ENCODE measurements at places on chromosomes 7 and 10.
A peak's percentile ranks its signal among the peaks of the same experiment; 100 is the strongest.

DNA sequence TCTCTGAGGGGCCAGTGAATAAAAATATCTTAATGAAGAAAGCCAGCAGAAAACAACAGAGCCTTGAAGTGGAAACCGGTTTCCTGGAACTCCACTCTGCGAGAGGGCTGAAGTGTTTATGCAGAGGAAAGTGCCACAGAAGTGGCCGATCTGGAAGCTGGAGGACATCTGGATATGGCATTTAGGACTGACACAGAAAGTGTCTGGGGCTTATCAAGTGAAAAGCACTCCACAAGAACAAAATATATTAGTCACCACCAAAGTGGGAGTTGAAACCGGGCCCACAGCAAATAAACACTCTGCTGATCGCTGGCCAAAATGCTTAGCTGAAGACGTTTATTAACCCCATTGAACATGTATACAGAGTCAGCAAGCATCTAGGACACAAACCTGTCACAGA lies 7.8 kb downstream of the NOD1 start:
- no peak for DNase-seq

- DNase-seq: no peak
Observed at GRCh38 chr7:130887182-130887956, 153.4 kb upstream of the KLF14 start.

DNA sequence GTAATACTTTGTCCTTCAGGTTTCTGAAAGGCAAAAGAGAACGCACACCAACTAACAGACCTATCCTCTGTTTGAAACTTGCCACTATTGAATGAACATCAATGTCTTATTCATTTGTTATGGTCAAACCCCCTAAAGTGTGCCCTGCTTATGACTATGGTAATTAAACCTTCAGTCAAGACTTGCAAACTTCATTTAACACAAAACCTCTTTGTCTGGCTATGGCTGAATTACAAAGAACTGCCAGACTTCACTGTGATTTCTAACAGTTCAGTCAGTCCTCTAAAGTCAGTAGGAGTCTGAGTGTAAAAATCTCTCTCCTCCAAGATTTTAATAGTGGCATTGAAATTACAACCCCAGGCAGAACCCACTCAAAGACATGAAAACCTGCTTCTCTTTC lies 702.5 kb upstream of the LRRN3 start:
- no peak for DNase-seq

DNA sequence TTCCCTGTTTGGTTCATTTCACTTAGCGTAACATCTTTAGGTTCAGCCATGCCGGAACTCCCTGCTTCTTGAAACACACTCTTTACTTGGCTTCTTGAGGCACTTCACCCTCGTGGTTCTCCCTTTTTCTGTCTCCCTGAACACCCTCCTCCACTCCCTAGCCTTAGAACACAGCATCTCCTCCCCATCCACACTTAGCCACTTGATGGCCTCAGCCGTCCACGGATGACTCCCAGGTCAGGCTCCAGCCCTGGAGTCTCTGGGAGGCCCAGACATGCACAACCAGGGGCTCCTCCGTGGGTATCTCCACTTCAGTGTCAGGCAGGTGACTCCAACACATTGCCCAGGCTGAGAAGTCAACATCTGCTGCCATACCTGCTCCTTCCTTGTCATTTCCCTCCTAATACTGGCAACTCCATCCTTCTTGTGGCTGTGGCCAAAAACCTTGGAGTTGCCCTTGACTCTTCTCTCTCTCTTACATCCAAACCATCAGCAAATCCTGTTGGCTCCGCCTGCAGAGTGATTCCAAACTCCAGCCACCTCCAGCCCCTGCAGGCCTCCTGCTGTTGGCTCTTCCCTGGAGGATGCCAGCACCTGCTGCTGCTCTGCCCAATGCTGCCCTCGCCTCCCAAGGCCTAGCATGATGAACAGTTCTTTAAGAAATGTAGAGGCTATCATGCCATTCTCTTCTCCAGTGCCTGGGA lies 8.4 kb upstream of the INMT start:
- DNase-seq: no peak

GRCh38 chr10:44478040-44478439 lies 93.1 kb upstream of the CXCL12 start:
- no peak for DNase-seq

GRCh38 chr10:63466144-63466935 lies 563 bp upstream of the JMJD1C start:
- DNase-seq: peak; percentile 33

All from occipital lobe (tissue), 3 donors.